Uterus (tissue), 4 donors: ENCODE measurements at places on chromosomes 1 and 21. TPM values are rescaled to one million over a fixed set of nuclear protein-coding genes. Genes with fewer than 3 reads are reported as not detected.
A peak's percentile ranks its signal among the peaks of the same experiment; 100 is the strongest.

GRCh38 chr1:54273092-54273794 lies 73.3 kb downstream of the MRPL37 start:
- H3K27me3 ChIP-seq, result no peaks in the 10 kb centered on the region
- H3K27ac ChIP-seq, result peak overlapping the region; percentile 95
- peaks cover 42% of the 10 kb centered on the region for H3K4me1 ChIP-seq
- peak overlapping the region; percentile 6 for H3K4me3 ChIP-seq
- no peaks in the 10 kb centered on the region for H3K36me3 ChIP-seq

GNL2 gene
- 53.8 TPM for total RNA-seq

- H3K4me3 ChIP-seq, result no peak overlapping the region
- no peak for DNase-seq
- no peaks in the 10 kb centered on the region for H3K36me3 ChIP-seq
- no peaks in the 10 kb centered on the region for H3K4me1 ChIP-seq
- H3K27ac ChIP-seq, result no peak overlapping the region
- no peaks in the 10 kb centered on the region for H3K27me3 ChIP-seq
Measured at GRCh38 chr1:154801234-154802011, 68.7 kb downstream of the KCNN3 start.

USH2A gene
- total RNA-seq, result not detected

- peak overlapping the region; percentile 61 for H3K4me3 ChIP-seq
- no peaks in the 10 kb centered on the region for H3K36me3 ChIP-seq
- H3K27ac ChIP-seq, result peak overlapping the region; percentile 98
- no peaks in the 10 kb centered on the region for H3K4me1 ChIP-seq
Measured at GRCh38 chr1:235503403-235504121, 690 bp downstream of the B3GALNT2 start.

- DNase-seq, result no peak
- no peaks in the 10 kb centered on the region for H3K27me3 ChIP-seq
- no peak overlapping the region for H3K27ac ChIP-seq
Measured at GRCh38 chr1:50989694-50990093, 19.6 kb downstream of the CDKN2C start.

CR1 gene
- total RNA-seq, result 2.1 TPM

TMEM61 gene
- total RNA-seq, result not detected

- no peak overlapping the region for H3K27ac ChIP-seq
- no peaks in the 10 kb centered on the region for H3K4me1 ChIP-seq
- H3K4me3 ChIP-seq, result no peak overlapping the region
- H3K27me3 ChIP-seq, result no peaks in the 10 kb centered on the region
Measured at GRCh38 chr1:79133774-79134364, 127.3 kb upstream of the ADGRL4 start.

- DNase-seq, result no peak
- no peaks in the 10 kb centered on the region for H3K27me3 ChIP-seq
- H3K27ac ChIP-seq, result peak overlapping the region; percentile 79
- peak overlapping the region; percentile 40 for H3K4me3 ChIP-seq
Measured at GRCh38 chr21:41926117-41926806, 27.6 kb downstream of the C2CD2 start.

DNA sequence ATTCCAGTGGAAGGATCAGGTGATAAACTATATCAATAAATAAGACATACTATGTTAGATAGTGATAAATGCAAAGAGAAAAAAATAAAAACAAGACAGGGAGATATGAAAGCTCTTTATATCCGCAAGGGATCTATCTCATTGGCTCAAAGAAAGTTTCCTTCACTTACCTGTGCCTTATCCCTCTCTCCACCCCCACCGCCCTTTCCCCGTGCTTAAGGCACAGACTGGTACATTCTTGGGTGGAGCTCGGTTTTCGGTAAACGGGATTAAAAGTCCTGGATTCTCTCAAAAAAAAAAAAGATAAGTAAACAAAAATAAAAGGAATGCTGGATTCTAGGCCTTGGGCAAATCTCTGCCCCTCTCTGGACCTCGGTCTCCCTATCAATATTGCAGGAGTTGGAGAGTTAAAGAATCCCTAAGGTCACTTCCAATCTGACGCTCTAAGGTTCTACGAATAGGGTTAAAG lies 593 bp upstream of the DNAJC16 start:
- peak overlapping the region; percentile 99 for H3K27ac ChIP-seq
- no peaks in the 10 kb centered on the region for H3K27me3 ChIP-seq
- H3K36me3 ChIP-seq, result no peaks in the 10 kb centered on the region
- DNase-seq, result peak; percentile 47
- peaks cover 7% of the 10 kb centered on the region for H3K4me1 ChIP-seq

OR10Z1 gene
- not detected for total RNA-seq

DNA sequence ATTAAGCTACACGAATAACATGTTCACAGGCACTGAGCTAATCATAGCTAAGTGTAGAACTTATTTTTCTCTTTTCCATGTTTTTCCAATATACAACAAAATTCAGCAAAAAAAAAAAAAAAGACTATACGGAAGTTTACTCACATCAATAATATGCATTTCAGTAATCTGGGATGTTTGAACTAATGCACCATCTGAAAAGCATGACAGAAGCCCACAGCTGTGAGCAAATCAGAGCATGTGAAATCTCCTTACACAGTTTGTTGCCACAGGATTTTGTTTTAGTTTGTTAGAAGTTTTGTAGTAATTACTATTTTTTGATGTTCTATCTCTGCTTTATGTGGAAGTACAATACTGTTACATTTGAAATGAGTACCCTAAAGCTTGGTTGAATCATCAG lies 1051.7 kb downstream of the TTLL7 start:
- no peak overlapping the region for H3K4me3 ChIP-seq
- no peaks in the 10 kb centered on the region for H3K27me3 ChIP-seq
- no peak for DNase-seq
- no peaks in the 10 kb centered on the region for H3K4me1 ChIP-seq

- H3K36me3 ChIP-seq, result no peaks in the 10 kb centered on the region
- H3K27ac ChIP-seq, result peak overlapping the region; percentile 73
- DNase-seq, result no peak
- no peaks in the 10 kb centered on the region for H3K4me1 ChIP-seq
- H3K27me3 ChIP-seq, result no peaks in the 10 kb centered on the region
Measured at GRCh38 chr1:204829133-204829825, 41.4 kb upstream of the NFASC start.

GRCh38 chr21:36306872-36307534 lies 13.0 kb upstream of the MORC3 start:
- no peak overlapping the region for H3K4me3 ChIP-seq
- no peak overlapping the region for H3K27ac ChIP-seq
- DNase-seq, result no peak
- H3K4me1 ChIP-seq, result no peaks in the 10 kb centered on the region
- no peaks in the 10 kb centered on the region for H3K27me3 ChIP-seq
- H3K36me3 ChIP-seq, result no peaks in the 10 kb centered on the region

- DNase-seq, result no peak
- no peaks in the 10 kb centered on the region for H3K36me3 ChIP-seq
- H3K27me3 ChIP-seq, result no peaks in the 10 kb centered on the region
- no peaks in the 10 kb centered on the region for H3K4me1 ChIP-seq
- H3K27ac ChIP-seq, result no peak overlapping the region
- no peak overlapping the region for H3K4me3 ChIP-seq
Measured at GRCh38 chr1:154129391-154129970, 25.4 kb downstream of the NUP210L start.

DNA sequence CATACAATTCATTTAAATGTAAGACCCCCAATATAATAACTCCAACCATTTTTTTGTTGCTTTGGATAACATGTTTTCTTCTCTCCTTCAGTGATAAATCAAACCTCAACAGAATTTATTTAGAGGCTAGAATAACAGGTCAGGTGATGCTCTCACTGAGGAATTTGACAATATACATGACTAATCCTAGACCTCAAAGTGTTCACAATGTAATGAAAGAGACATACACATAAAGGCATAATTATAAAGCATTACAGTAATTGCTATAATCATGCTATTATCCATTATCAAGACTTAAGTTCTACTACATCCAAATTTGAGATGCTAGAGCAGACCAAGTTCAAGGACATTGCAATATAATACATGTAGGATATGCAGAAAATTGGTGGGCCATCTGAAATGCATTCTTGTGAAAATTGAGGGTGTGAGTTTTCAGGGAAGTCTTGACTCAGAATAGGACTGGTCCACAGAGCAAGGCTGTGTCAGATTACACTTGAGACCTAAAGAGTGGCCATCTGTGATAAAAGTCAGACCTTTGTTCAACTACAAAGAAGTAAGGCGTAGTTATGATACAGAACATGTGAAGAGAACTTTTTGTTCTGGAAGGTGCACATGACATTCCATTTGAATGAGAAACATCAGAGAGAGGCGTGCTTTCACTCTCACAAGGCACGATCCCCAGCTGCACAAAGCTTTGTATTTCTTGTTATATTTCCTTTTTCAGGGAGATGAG lies 45.5 kb downstream of the UTP25 start:
- no peaks in the 10 kb centered on the region for H3K36me3 ChIP-seq
- no peak overlapping the region for H3K4me3 ChIP-seq
- DNase-seq, result no peak
- no peak overlapping the region for H3K27ac ChIP-seq
- H3K4me1 ChIP-seq, result no peaks in the 10 kb centered on the region

GRCh38 chr1:40244138-40244744 lies 3.5 kb upstream of the TMCO2 start:
- H3K4me1 ChIP-seq, result no peaks in the 10 kb centered on the region
- no peak overlapping the region for H3K27ac ChIP-seq
- no peak overlapping the region for H3K4me3 ChIP-seq

GRCh38 chr1:16925635-16926490 lies 4.1 kb downstream of the CROCC start:
- H3K4me3 ChIP-seq, result no peak overlapping the region
- DNase-seq, result no peak
- no peaks in the 10 kb centered on the region for H3K36me3 ChIP-seq
- H3K27me3 ChIP-seq, result no peaks in the 10 kb centered on the region
- H3K27ac ChIP-seq, result no peak overlapping the region

DNA sequence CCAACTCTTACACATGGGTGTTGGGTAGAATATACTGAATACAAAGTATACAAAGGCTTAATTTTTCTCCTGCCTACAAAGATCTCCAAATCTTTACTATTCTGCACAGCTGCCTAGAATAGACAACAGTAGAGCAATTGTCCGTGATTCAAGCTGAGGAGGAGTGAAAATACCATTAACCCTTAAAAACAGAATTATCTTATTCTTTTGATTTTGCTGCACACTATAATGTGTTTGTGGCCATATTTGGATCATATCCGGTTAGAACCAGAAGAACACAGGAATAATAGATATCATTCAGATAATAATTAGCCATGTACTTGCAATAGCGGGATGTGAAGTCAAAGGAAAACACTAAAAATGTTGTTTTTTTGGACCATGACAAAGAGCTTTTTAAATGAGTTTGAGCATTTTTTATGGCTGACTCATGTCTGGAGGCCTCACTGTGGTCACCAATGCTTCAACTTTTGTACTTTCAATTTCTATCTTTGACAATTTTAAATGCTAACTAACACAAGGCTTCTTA lies 197.6 kb upstream of the FOXD3 start:
- no peaks in the 10 kb centered on the region for H3K4me1 ChIP-seq
- no peaks in the 10 kb centered on the region for H3K36me3 ChIP-seq
- H3K27ac ChIP-seq, result no peak overlapping the region
- no peak overlapping the region for H3K4me3 ChIP-seq
- H3K27me3 ChIP-seq, result no peaks in the 10 kb centered on the region

GRCh38 chr1:14949836-14950713 lies 203.5 kb upstream of the TMEM51 start:
- H3K4me3 ChIP-seq, result no peak overlapping the region
- H3K27ac ChIP-seq, result no peak overlapping the region
- H3K4me1 ChIP-seq, result no peaks in the 10 kb centered on the region

GRCh38 chr1:24018611-24019580 lies 38.8 kb upstream of the SRSF10 start:
- peak; percentile 99 for DNase-seq
- H3K27me3 ChIP-seq, result no peaks in the 10 kb centered on the region
- H3K4me1 ChIP-seq, result peaks cover 39% of the 10 kb centered on the region
- peak overlapping the region; percentile 92 for H3K27ac ChIP-seq

DNA sequence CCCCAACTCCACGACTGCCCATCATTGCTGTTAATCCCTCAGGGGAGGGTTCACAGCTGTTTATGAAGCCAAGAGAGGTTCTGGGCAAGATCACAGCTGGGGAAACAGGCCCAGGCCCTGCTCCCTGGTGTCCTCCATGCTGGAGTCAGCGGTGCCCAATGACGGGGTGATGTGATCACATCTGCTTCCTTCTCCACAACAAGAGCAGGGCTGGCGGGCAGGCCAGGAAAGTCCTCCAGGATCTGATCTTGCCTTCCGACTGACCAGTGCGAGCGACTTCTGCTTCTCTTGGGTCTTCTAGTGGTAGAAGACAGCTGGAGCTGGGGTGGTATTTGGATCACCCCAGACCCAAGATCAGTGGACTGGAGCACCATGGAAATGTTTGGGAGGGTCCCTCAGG lies 951 bp upstream of the LINGO4 start:
- no peak overlapping the region for H3K27ac ChIP-seq
- no peaks in the 10 kb centered on the region for H3K36me3 ChIP-seq
- no peak overlapping the region for H3K4me3 ChIP-seq
- DNase-seq, result no peak
- no peaks in the 10 kb centered on the region for H3K4me1 ChIP-seq

CRP gene
- not detected for total RNA-seq

DNA sequence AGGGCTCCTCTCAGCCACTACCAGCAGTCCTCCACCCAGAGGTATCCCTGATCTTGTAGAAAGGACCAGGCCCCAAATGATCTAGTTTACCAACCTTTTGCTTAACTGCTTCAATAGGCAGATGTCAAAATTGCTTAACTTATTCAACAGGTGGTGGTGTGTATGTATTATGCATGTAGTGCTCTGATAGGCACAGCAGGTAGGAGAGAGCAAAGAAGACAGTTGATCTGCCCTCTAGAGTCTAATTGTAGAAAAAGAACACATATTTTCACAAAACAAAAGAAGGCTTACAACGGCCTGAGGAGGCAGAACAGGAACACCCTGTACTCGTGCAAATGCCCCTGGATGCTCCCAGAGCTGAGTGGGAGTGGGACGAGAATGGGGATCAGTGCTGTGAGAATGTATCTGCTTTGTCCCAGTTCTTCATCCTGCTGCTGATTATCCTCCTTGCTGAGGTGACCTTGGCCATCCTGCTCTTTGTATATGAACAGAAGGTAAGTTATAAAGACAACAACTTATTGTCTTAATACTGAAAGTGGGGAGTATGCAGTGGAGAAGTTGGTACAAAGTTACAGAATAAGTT lies 21.1 kb downstream of the CD53 start:
- DNase-seq, result no peak
- H3K4me1 ChIP-seq, result no peaks in the 10 kb centered on the region
- no peaks in the 10 kb centered on the region for H3K27me3 ChIP-seq
- H3K36me3 ChIP-seq, result no peaks in the 10 kb centered on the region
- H3K4me3 ChIP-seq, result no peak overlapping the region

ESPN gene
- not detected for total RNA-seq

- H3K36me3 ChIP-seq, result no peaks in the 10 kb centered on the region
- no peaks in the 10 kb centered on the region for H3K27me3 ChIP-seq
- H3K4me3 ChIP-seq, result peak overlapping the region; percentile 31
Measured at GRCh38 chr1:87684713-87685205, 356.1 kb downstream of the LMO4 start.
